SK-N-MC (cell line): ENCODE measurements at places on chromosomes 6 and 20.

GRCh38 chr6:3427687-3428085, 29.2 kb downstream of the SLC22A23 start:
- no peak for DNase-seq

GRCh38 chr6:44305200-44305725, 7.9 kb downstream of the AARS2 start:
- DNase-seq, result no peak

- no peak for DNase-seq
Measured at GRCh38 chr20:56222945-56223344, 25.6 kb upstream of the MC3R start.

GRCh38 chr6:106128981-106129781, 43.0 kb downstream of the PRDM1 start:
- no peak for DNase-seq

DNA sequence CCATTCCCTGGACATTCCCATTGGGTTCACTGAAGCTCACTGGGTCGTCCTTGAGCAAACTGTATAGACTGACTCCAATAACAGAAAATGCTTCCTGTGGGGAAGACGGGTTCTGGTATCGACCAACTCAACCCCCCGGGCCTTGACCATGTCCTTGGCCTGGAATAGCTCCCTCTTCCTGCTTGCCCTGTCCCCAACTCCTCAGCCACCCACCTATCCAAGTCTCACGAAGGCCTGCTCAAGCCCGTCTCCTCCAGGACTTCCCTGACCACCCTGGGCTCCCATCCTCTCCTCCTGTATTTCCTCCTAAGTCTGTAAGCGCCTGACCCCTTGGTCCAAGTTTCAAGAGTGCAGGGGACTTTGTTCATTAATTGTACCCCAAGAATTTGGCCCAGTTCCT, 2.8 kb upstream of the HMGA1 start:
- DNase-seq, result no peak

DNA sequence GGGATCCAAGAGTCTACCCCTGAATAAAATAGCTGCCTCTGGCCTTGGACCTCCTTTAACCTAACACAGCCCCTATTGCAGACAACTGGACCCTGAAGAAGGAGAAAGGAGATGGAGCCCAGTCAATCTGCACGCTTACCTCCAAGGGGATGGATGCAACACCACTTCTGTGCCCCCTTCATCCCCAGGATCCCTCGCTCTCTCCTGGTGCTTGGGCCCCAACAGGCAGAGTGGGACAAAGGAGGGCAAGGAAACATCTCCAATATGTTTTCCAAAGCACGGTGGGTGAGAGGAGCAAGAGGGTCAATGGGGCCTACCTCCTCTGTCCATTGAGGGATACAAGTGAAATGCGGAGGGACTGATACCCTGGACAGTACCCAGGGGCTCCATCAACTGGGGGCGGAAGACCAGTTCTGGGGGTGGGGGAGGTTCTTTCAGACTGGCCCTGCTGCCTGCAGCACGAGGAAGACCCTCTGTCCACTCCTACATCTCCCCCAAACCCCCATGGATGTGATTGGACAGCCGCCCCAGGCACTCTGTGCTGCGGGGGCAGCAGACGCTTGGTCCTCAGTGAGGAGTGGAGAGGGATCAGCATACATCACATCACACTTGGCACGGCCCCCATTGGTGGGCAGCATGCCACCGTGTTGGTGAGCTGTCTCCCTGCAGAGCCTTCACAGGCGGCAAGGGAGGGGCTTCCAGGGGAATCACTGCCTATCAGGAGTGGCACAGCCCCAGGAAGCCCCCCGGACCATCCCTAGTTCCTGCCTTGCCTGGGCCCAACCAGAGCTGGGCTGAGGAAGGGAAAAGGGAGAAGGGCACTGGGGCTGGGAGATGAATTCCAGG, 70.6 kb downstream of the MRPL14 start:
- DNase-seq, result no peak

DNA sequence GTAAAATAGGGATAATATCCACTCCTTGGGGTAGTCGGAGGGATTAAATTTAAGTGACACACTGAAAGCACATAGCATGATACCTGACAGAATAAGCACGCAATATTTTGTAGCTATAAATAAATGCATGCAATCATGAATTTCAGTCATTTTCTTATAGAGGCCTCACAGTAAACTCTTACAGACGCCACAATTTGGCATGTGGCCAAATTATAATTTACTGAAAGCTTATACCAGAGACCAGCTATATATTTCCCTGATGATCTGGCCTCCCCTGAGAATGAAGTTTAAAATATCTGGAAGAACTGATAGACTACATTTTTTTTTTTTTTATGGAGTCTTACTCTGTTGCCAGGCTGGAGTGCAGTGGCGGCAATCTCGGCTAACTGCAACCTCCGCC, 40.9 kb downstream of the QRSL1 start:
- no peak for DNase-seq

GRCh38 chr6:41689171-41690008, 46.0 kb downstream of the TFEB start:
- no peak for DNase-seq

GRCh38 chr6:62465206-62465605, 179.2 kb upstream of the KHDRBS2 start:
- DNase-seq, result no peak

DNA sequence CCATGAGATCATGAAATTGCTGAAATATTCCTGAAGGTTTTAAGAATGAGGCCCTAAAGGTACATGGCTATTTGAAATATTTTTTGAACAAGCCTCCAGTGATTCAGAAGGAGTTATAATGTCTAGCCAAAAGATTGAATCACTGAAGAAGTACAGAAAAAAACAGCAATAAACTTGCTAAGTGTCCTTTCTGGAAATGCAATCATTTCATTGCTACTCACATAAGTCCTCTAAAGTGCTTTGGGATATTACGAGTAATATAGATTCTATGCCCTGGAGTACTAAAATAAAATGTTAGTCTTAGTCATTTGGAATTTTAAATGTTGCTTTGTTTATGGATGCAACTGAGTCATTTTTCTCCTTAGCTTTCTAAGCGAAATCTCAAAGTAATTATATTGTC, 32.7 kb downstream of the CENPW start:
- DNase-seq, result no peak

DNA sequence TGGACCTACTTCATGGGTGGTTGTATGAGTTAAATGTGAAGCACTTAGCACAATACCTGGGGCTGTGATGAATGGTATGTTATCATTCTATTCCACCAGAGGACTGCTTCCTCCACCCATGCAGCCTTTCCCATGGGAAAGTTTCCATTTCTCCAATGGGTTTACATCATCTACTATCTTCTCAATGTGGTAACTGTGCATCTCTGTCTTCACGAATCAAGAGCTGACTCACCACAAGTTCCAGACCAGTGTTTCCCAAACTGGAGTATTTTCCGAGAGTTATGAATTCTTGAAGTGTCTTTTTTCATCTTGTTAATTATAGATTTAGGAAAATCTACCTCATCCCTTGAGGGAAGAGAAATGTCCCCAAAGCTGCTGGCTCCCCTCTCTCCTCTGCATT, 182.8 kb downstream of the UNC5CL start:
- no peak for DNase-seq
